Naive thymus-derived CD8-positive, alpha-beta T cell (primary cell): ENCODE measurements at places on chromosomes 5 and 9.
A peak's percentile ranks its signal among the peaks of the same experiment; 100 is the strongest.

DNA sequence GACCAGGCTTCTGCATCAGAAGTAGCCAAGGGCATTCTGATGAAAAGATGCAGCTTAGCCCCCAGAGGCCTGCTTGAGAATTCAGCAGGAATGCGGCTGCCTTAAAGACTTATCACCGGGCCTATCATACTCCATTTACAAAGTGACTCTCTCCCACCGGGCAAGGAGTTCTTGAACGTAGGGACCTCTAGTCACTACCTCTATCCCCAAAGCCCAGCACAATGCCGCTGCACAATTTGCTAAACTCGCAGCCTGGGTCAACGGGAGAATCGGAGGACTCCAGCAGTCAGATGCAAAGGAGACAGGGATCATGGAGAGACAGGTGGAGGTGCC, 661 bp downstream of the PDCL start:
- DNase-seq, result no peak

GRCh38 chr9:124182741-124183140, 75.0 kb upstream of the NEK6 start:
- DNase-seq, result no peak

DNA sequence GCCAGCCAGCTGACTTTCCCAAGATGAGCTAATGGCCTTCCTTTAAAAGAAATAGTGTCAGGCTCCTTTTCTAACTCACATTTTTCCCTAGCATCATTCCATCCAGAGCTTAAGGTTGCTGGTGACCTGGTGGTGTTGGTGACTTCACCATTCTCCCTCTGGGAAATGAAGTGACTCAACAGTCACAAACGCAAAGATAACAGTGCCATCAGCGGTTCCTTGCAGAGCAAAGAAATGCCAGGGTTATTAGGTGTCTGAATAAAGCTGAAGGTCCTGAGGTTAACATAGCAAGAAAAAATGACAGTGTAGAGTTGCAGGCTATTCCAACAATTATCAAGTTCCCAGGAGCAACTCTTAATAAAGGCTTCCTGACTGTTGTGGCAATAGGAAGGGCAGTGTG, 111.8 kb upstream of the SLC44A1 start:
- DNase-seq, result no peak

GRCh38 chr5:98069876-98070512, 703.5 kb upstream of the RGMB start:
- DNase-seq, result no peak

- DNase-seq, result no peak
These were observed 28.5 kb upstream of the PHF24 start for GRCh38 chr9:34929506-34930102.

- no peak for DNase-seq
These were observed 7.6 kb downstream of the FYB1 start for GRCh38 chr5:39211773-39212172.

GRCh38 chr5:133287500-133287899, 235.7 kb downstream of the HSPA4 start:
- peak; percentile 52 for DNase-seq

- no peak for DNase-seq
These were observed 341.4 kb downstream of the DIRAS2 start for GRCh38 chr9:90301277-90301653.

DNA sequence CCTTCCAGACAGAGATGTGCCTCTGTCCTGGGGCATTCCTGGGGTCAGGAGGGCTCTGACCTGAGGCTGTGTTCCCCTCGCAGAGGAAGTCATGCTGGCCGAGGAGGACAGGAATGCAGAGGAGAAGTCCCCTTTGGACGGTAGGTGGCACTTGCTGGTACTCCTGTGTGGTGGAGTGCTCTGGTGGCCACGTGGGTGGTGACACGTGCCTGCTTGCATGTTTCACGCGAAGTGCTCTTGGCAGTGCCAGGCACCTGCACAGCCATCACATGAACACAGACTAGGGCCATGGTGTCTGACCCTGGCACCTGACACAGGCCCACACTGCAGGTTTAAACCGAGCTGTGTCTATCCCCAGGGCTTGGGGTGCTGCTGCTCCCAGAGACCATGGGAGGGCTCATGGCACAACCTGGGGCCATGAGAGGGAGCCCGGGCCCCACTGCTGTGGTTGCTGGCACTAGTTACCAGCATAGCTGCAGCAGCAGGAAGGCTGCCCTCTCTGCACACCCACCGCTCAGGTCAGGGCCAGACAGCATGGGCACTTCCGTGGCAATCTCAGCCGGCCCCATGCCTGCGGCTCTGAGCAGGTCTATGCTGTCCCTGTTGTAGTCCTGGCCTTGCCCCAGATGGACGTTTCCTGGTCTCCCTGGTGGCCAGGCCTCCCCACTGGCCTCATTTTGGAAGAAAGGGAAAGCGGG, 79.3 kb downstream of the CACNA1B start:
- DNase-seq, result no peak

DNA sequence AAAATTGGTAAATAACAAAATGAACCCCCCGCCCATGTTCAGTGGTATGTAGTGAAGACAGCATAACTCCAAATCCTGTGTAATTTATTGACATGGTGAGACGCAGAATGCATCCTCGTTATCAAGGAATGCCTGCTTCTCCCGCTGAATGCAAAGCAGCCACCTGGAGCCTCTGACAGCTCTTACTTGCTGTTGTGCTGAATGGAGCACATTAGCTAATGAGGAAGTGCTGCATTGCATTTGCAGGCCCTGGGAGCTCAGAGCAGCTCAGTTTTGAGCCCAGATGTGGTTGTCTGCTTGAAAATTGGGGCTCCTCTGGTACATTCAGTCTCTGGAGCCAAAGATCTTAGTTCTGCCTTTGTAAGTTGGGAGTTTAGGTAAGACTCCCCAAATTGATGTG, 28.9 kb downstream of the PLAC8L1 start:
- no peak for DNase-seq

GRCh38 chr5:18807256-18808149, 1173.2 kb downstream of the TAF11L14 start:
- DNase-seq, result no peak

- no peak for DNase-seq
These were observed 103.1 kb upstream of the TSLP start for GRCh38 chr5:110968246-110969005.

- no peak for DNase-seq
These were observed 55.1 kb upstream of the SH3PXD2B start for GRCh38 chr5:172509405-172509781.

DNA sequence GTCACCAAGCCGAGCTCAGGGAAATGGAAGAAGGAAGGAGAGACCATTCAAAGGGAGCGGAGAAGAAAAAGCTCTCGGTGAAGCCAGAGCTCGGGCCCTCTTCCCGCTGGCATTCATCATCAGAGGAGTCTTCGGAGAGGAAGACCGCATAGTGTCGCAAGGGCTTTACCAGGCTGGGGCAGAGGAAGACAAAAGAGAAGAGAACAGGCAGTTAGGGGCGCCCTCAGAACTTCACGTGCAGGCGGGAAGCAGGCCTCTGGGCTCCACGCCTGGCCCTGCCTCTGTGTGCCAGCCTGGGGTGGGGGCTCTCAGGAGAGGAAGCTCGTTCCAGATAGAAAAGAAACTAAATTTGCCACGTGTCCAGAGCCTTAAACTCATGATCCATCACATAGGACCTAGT, 31.7 kb downstream of the CRB2 start:
- no peak for DNase-seq

DNA sequence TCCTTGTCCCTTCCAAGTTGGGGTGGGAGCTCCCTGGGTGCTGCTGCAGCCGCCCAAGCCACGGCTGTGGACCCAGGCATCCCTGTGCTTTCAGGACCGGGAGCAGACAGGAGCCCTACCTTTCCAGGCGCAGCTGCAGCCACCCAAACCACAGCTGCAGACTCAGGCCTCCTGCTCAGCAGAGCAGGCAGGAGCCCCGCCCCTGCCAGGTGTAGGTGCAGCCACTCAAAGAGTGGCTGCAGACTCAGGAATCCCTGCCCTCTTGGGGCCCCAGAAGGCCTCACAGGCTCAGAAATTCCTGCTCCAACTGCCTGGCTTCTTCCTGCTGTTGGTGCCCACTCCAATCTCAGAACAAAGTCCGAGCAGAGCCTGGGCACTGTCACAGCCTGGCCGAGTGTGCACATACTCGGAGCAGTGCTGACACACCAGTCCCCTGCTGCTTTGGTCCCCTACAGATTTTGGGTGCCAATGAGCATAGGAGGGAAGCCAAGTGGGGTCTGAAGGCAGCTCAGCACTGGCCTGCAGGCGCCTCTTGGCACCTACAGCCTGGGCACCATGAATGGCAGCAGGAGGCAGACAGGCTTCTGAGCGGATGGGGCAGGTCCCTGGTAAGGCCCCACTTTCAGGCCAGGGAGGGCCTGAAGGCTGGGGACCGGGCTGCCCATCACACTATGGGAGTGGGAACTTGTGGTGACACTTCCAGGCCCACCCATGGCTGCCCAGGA, 6.0 kb upstream of the TESK1 start:
- no peak for DNase-seq

- DNase-seq, result no peak
These were observed 126.7 kb downstream of the SLC25A46 start for GRCh38 chr5:110865400-110866094.

DNA sequence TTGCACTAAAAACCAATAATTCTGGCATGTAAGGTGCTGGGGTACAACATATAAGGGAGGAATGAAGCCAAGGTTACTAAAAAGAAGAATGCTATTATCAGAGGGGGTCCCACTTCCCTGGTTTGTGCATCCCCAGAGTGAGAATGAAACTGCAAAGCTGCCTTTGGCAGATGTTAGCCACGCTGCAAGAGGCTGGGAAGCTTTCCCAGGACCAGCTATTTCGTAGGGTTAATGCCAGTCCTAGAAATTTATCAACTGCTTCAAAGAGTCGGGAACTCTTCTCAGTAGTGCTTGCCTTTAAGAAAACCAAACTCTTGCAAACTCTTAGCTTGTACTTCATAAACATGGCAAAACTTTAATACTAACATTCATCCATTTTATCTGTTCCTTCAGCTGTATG, 87.5 kb upstream of the NR5A1 start:
- DNase-seq, result no peak

DNA sequence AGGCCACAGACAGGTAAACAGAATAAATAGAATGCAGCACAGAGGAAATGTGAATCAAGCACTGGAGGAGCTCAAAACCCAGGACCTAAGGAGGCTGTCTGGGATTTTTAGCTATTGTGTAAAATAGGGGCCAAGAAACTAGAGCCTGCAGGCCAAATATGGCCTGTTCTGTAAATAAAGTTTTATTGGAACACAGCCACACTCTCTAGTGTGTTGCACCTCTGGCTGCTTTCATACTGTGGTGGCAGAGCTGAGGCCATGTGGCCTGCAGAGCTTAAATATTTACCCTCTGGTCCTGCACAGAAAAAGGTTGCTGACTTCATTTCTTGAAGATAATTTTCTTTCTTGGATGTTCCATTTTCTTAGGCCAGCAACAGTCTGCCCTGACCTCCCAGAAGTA, 136.4 kb downstream of the WDR41 start:
- DNase-seq, result no peak

DNA sequence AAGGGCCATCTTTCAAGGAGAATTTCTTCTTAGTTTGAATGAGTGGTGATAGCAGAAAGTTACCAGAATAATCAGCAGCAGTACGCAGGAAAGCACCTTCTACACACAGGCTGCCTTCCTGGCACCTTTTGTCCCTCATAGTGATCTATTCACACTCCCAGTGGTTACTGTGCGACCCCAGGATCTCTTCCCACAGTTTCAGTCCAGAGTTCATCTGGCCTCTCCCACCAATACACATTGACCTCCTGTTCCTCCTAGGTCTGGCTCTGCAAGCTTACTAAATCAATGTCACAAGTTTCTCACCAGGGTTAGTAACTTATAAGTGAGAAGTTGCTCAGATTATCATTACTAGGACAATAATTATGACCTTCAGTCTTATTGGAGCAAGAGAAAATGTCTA, 99.1 kb upstream of the PIK3R1 start:
- DNase-seq, result no peak

DNA sequence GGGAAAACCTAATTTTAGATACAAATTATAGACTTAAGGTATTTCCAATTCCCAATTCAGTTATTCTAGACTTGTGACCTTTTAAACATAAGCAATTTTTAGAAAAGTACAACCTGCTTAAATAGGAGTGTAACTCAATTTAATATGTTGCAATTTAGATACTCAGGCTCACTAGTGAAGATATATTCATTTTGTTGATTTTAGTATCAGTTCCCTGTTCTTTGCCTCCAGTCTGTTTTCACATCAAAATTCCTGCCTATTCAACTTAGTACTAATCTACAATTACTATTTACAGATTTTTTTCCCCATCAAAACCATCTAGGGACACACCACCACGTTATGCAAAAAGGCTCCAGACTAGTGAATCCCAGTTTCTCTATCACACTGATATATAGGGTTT, 30.4 kb downstream of the PWWP2A start:
- DNase-seq, result no peak

DNA sequence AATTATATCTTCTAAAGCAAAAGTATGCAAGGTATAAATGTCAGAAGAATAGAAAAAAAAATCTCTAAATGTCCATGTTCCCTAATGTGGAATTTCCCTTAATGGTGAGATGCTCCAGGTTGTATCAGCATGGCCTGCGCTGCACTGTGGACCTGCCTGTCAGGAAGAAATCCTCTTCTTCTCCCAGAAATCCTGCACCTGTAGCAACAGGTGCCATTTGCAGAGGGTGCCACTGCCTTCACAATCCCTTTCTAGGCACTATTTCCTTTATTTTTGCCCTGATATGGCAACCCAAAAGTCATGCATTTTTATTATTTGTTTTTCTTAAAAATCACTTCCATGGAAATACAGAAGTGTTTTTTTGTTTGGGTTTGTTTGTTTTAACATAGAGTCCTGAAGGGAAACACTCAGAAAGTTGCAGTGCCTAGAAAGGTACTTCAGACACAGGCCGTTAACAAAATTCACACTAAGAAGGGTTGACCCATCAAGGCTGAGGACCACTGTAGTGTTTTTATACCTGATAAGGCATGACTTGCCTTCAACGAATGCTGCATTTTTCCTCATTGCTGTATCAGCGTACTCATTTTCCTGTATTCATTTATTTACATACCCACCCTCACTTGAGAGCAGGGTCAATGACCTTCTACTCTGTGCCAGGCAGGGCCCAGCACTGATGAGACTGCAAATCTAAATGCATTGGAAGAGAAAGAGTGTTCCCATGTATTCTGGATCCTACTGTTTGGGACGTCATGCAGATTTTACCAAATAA, 177.8 kb downstream of the SNX18 start:
- no peak for DNase-seq

- no peak for DNase-seq
These were observed 189.2 kb upstream of the NR3C1 start for GRCh38 chr5:143592648-143593047.

DNA sequence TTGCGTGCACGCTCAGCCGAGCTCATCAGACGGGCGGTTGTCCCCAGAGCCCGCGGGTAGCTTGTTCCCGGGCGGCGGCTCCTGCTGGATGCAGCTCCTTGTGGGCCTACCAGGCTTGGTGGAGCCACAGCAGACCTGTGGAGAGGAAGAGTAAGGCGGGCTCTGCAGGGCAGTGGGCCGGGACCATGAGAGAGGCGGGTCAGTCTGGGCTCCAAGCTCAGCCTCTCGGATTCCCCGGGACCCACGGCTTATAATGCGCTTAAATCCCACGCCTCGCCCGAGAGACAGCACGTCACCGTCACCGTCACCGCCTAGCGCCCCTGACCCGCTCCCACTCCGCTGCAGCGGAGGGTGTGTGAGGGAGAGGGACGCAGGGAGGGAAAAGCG, 1.9 kb upstream of the ANKRD18A start:
- peak; percentile 3 for DNase-seq

GRCh38 chr5:68403301-68403700, 187.7 kb downstream of the PIK3R1 start:
- DNase-seq, result no peak

GRCh38 chr5:543755-544674, 19.8 kb upstream of the SLC9A3 start:
- DNase-seq, result peak; percentile 54

- DNase-seq, result peak; percentile 68
These were observed at the start of gene GFPT2 for GRCh38 chr5:180353048-180353979. Gene GFPT2, minus strand, starts transcription at chr5:180353336. Its CDS starts 119 bp downstream, at chr5:180353217.
